Activated naive CD4-positive, alpha-beta T cell treated with anti-CD3 and anti-CD28 coated beads, Interleukin-2, amount 50 U/mL, for 72 hours (primary cell): ENCODE measurements at places on chromosomes 2 and 18. TPM values are rescaled to one million over a fixed set of nuclear protein-coding genes. Genes with fewer than 3 reads are reported as not detected.

The CCDC85A gene
- not detected for total RNA-seq

The PIEZO2 gene
- total RNA-seq, result not detected

The NXPH2 gene
- not detected for total RNA-seq

DNA sequence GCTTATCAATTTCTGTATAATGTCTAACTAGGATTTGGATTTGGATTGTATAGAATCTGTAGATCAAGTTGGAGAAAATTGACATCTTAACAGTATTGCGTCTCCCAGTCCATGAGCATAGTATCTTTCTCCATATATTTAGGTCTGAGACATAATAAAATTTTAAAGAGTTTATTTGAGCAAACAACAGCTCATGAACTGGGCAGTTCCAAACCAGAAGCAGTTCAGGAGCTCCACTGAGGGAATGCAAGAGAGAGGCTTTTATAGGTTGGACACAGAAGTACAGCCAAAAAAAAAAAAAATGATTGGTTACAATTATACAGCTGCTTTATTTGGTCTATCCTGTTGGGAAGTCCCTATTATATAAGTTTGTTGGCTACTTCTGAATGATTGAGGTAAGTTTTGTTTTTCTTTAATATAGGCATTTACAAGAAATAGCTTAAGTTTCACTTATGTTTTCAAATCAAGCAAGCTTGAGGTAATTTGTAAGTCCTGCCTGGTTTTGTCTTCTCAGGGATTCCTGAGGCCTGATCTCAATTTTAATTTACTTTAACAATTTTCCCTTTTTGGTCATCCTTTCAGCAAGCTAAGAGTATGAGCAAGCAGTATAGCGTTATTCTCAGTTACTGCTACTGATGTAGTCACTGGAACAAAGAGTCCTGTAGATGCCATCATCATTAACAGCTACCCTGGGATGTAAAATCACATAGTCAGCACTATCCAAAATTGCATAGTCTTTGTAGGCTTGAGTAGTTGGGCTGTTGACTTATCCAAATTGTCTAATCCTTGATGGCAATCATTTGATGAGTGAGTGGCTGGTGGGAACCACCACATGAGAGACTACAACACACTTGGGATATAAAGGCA is 27.5 kb upstream of the RUFY4 start:
- DNase-seq, result no peak

DNA sequence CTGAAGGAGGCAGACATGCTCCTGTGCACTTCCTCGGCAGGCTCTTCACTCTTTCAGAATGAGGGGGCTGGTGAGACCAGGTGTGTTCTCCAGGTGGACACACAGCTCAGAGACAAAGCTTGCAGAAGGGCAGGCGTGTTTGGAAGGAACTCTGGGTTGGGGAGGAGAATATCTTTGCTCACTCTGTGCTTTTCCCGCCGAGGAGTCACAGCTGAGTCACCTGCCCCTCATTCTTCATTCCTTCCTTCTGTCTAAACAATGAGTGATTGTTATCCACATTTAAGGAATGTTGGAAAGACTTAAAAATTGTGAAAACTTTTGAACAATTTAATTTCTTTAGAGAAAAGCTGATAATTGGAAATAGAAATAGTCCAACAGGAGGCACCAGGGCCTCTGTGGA is 126.3 kb upstream of the TPO start:
- no peak for DNase-seq

DNA sequence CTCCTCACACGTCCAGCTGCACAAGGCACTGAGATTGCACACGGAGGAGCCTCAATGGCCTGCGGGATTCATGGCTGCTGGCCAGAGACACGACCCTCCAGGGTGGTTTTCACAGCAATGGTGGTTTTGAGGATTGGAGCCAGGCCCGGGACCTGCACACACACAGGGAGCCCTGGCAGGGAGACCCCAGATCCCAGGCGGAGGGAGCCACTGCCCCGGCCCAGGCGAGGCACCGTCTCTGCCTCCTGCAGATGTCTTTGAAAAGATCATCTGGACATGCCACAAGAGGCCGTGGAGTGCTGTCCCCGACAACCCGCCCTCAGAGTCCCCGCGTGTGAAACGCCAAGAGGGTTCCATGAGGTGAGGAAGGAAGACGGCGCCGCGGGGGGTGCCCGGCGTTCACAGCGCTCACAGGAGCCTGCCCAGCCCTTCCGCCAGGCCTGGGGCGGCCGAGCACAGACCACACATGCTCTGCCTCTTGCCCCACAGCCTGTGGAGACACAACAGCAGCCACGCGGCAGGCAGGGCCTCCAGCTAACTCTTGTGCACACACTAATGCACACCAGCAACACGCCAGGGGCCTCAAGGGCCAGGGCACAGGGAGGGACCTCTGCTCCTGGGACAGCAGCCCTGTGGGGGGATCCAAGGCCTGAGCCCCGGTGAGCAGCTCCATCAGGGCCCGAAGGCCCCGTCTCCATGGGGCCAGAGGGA is 72.8 kb upstream of the CTDP1 start:
- DNase-seq, result peak; percentile 25

The HES6 gene
- 5.1 TPM for total RNA-seq

DNA sequence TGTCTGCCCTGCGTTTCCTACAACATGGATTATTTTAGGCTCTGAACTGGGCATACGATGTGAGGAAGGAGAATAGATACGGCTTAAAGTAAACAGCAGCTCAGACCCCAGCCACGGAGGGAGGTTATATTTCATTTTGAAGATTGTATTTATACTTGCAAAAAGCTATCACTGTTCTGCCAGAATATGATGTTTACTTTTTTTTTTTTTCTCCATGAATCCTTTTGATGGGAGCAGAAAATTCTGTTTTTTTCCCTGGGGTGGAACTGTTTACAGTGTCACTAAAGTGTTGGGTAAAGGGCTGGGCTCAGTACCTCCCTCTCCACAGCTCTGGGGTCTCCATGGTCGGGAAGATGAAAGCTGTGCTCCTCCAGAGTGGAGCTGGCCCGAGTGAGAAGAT is 13.1 kb downstream of the PCARE start:
- DNase-seq, result no peak

The SERPINB12 gene
- not detected for total RNA-seq

- DNase-seq, result peak; percentile 63
Observed at GRCh38 chr2:136057023-136057801, 60.7 kb downstream of the CXCR4 start.

DNA sequence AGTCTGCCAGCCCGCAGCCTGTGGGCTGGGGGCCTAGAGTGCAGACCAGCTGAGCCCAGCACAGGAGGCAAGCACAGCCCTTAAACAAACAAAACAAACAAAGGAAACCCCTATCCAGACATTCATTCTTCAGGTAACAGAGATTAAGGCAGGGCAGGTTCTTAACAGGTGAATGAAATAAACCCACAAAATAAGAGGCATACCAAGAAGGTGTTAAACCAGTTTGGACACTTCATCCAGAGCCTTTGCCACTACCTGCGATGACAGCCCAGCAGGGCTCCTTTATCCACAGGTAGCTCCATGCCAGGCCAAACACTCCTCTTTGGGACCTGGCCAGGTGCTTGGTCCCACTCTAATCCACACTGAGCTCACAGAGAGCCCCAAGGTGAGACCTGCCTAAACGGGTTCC is 209.7 kb upstream of the SIX2 start:
- DNase-seq, result no peak

The FAM237A gene
- not detected for total RNA-seq

DNA sequence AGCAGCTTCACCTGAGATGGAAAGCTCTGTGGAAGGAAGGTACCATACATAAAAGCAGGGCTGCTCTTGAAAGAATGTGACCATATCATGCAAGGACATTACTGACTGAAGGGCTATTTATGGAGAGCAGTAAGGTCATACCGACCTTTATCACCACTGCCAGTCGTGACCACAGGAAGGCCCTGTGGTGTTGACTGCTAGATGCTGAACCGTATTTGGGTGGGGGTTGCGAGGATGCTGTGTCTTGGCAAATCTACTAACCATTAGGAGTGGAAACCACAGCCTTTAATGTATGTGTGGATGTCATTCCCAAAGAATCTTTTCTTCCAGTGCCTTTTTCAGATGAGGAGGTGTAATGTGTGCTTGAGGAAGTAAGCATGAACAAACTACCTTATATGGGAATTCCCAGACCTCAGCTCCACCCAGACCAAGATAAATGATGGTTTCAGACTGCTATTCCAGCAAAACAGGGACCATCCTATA is 60.8 kb downstream of the LIMS1 start:
- no peak for DNase-seq

The SERPINB11 gene
- not detected for total RNA-seq

DNA sequence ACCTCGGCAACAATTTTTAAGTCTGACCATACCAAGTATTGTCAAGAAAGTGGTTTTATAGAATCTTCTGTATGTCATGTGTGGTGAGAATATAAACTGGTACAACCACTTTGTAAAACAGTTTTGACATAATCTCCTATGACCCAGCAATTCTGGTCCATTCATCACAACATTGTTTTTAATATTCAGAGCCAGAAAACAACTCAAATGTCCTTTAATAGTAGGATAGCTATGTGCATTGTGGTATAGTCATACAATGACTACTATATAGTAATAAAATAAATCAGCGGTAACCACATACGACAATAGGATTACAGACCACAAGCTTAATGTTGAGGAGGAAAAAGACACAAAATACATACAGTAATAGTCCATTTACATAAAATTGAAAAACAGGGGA is 175.2 kb upstream of the SPATS2L start:
- no peak for DNase-seq

The TMEM169 gene
- 1.7 TPM for total RNA-seq

GRCh38 chr2:227710986-227711385 is 6.8 kb downstream of the SLC19A3 start:
- no peak for DNase-seq

DNA sequence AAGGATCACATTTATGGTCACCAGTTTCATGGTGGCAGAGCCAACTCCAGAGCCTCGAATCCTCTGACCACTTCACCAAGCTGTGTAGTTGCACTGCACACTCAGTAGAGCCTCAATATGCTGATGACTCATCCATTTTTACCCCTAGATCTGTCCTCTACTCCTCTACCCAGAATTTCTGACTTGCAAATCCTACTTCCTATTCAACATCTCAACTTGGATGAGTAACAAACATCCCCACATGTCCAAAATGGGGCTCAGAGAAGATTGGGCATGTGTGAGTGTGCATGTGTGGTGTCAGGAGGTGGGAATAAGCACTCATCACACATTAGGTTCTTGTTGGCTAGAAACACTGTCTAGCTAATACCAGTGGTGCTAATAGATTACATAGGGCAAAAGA is 57.8 kb upstream of the IGFBP2 start:
- DNase-seq, result no peak

The FBXO36 gene
- total RNA-seq, result 0.91 TPM

DNA sequence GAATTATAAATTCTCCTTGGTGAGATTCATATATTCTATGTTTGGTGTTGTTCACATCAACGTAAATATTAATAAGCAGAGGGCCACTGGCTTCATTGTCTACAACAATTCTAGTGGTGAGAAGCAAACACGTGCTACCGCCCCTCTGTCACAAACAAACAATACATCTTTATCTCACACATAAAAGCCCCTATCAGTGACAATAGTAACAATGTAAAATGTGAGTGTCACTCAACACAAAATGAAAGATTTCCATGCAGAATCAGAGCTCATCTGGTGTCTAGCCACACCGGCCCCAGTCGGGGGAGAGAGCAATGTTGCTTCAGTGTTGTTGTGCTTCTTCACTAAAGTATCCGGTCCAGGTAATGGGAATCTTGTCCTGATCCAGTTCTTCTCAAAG is 932.6 kb downstream of the SOCS6 start:
- DNase-seq, result no peak

DNA sequence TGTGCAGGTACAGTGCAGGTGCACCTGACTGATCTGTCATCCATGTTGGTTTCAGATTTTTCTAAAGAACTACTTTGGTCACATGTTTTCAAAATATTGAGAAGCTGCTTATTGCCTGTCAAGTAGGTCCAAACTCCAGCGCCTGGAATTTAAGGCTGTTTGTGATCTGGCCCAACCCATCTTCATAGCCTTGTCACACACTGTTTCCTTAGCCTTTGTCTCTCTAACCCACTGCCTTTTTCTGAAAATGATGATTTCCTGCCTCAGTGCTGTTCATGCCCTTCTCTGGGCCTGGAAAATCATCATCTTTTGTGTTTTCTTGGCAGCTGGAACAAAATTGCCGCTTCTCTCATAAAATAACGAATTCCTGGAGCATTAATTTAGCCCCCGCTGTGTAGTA is 7.2 kb downstream of the LIMS1 start:
- DNase-seq, result no peak

- no peak for DNase-seq
Observed at GRCh38 chr2:129781749-129782632, 197.5 kb upstream of the RAB6C start.
